Femur (tissue), 1 donor: ENCODE measurements at places on chromosomes 2 and 18.

DNA sequence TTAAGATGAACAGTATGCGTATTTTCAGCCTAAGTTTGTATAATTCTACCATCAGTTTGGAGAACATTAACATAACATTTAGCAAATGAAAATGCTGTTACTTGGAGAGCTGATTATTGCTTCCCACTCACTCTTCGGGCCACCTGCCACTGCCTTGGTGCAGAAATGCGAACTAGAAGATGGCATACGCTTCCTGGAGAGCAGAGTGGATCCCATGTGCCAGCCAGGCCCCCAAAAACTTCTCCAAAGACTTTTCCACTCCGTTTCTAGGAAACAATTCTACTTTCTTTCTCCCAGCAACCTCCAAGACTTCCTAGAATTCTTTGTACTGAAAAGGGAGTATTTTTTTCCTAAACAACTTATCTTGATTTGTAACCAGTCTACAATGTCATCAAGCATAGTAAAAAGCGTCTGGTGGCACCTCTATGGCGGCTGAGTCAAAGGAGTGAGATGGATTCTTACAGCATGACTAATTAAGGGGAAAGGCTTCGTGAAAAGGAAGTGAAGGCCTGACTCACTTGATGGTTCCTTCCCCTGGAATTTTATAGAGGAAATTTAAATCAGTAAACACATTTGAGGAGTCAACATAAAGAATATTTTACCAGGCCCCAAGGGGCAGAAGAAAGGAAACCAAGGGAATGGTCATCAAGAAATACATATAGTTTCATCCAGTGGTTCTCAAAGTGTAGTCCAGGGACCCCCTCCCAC is 36.6 kb downstream of the FEZ2 start:
- DNase-seq, result no peak

DNA sequence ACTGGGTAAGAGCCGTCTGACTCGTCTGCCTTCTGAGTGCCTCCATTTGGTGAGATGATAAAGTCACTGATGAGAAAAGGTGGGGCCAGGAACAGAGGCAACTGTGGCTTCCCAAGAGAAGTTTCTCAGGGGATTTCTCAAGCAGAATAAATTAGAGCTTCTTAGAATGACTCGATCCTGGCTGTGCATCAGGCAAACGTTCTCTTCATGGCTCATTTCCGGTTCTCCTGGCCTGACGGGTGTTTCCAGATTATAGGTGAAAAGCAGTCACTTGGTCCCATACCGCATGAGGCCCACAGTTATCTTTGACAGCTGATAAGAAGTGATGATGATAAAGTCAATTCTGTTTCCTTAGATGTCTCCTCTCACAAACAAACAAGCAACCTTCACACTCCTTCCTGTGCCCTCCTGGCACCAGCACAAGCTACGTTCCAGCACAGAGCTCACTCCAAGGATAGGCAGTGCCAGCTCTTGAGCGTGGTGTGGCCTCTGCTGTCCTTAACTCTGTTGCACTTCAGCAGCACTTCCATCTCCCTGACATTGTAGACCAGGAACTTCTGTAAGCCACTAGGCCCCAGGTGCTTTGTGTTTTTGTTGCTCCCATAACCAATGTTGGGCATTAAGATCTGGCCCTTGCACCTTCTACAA is 37.8 kb upstream of the KCNF1 start:
- no peak for DNase-seq

DNA sequence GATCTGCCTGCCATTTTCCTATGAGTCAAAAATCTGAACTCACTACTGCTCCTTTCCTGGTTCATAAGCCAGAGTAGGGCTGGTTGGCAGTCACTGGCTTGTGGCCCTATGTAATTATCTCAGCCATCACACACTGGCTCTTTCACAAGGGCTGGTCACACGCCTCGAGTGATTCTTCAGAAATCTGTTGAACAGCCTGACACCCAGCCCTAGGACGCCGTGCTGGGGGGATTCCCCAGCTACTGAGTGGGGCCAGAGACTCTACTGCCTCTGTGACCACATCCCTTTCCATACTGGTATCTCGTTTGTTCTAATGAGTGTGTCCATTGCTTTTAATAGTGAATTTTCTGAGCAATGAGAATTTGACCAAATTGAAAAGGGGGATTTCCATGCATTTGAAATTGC is 45.8 kb upstream of the RBM44 start:
- no peak for DNase-seq

- no peak for DNase-seq
These were observed 22.4 kb downstream of the MOGAT1 start for GRCh38 chr2:222693837-222694236.

DNA sequence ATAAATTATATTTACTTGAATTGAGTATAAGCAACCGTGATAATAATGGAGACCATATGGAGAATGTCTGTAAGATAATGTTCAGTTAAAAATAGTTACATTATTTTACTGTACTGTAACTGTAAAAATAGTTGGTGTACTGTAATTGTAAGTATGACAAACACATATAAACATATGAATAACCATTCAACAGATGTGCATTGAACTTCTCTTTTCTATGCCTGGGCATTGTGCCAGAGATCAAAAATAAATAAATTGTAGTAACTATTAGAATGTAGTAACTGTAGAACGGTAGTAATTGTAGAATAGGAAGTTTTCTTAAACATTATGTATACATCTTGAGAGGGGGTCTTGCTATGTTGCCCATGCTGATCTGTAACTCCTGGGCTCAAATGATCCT is 287.4 kb upstream of the EPAS1 start:
- no peak for DNase-seq

GRCh38 chr18:7742224-7742623 is 175.1 kb downstream of the PTPRM start:
- DNase-seq, result no peak

GRCh38 chr18:13502585-13502984 is 223.8 kb downstream of the FAM210A start:
- DNase-seq, result peak; percentile 52

DNA sequence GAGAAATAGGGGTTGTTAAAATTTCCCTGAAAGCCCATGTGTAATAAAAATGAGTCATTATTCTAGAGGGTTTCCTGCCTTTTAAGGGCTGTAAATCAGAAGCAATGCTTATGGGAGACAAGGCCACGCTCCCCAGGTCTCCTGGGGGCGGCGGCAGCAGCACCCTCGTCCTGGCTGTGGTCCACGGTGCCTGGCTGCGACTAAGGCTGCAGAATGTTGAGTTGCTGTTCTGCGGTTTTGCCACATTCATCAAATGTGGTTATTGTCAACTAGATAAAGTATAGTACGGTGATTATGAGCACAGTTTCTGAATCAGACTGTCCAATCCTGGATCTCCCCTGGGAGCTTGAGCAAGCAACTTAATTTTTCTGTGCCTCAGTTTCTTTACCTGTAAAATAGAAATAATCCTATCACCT is 11.9 kb upstream of the AGFG1 start:
- DNase-seq, result no peak

DNA sequence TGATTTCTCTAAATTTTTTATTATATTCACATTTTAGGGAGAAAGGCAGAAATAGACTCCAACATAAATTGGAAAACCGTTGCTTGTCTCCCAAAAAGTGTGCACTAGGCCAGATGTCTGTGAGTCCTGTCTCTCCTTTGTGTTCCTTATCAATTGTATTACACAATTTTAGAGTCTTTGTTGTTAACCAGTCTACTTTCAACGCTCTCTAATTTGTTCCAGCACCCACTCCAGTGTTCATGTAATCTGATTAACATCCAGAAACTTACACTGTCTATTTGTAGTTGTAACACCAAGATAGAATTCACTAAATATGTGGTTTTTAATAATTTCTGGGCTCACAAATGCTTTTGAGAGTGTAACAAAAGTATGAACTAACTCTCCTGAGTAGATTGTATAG is 195.6 kb downstream of the FSIP2 start:
- no peak for DNase-seq

DNA sequence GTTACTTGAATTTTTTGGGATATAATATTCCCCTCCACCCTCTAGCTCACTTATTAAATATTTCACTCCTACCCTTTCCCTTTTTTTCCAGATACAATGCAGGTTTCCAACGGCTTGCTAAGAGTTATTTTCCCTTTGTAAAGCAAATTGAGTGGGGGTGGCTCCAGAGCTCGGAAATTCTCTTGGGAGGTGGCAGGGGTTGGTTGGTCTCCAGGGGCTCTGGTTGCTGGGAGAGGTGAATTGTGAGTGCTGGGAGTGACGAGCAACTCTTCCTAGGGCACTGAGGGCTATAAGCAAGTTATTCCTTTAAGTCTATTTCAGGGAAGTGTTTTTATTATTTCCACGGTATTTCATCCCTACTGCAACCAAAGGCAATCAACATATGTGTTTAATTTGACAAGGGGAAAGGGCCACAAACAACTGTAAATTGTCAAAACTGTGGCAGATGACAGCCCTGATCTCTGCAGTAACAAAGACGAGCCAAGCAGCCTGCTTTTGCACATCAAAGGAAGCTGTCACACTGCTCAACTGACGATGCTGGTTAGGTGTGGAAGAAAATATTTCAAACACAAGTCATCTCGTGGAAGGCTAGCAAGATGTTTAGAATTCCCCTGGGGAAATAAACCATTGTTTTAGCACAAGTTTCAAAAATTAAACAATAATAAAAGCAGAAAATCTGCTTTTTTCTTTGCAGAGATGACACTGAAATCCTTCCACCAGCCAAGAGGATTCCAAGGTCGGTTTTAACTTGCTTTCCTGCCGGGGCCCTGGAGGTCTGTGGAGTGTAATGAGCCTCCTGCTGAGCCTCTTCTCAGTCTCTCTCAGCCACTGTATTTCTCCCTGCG is 34.8 kb upstream of the ASXL2 start:
- DNase-seq, result no peak

GRCh38 chr2:128413718-128414341 is 95.2 kb upstream of the HS6ST1 start:
- peak; percentile 3 for DNase-seq

DNA sequence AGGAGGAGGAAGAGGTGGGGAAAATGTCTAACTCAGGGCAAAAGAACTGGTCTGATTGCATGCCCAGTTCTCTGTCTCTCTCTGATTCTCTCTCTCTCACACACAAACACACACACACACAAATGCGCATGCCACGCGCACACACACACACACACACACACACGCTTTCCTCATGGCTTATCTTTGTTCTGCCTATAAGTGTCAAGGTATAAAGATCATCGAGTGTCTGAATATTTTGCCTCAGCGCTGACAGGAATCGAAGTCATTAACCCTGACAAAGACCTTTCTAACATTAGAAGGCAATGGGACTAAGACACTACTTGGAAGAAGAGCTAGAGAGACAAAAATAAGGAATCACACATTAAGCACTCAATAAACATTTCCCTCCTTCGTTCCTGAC is 497.1 kb upstream of the KLHL29 start:
- DNase-seq, result no peak

GRCh38 chr18:22505141-22505591 is 87.5 kb upstream of the CTAGE1 start:
- no peak for DNase-seq
